Naive thymus-derived CD4-positive, alpha-beta T cell (primary cell): ENCODE measurements at places on chromosomes 12 and 14.

- no peak for DNase-seq
Measured at GRCh38 chr12:1099158-1099557, 108.1 kb downstream of the ERC1 start.

DNA sequence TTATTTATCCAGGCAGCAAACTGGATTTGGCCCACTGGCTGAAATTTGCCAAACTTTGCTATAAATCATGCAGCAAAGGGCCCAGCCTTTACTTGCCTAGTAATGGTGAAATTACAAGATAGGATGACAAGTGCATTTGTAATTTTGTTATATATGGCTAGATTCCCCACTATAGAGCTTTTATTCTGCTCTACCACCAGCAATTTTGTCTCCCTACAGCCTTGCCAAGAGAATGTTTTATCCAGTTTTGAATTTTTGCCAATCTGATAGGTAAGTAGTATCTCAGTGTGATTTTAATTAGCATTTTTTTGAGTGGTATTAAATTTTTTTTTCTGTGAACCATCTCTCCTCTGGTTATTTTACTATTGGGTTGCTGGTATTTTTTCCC, 161.6 kb downstream of the SLC41A2 start:
- no peak for DNase-seq

DNA sequence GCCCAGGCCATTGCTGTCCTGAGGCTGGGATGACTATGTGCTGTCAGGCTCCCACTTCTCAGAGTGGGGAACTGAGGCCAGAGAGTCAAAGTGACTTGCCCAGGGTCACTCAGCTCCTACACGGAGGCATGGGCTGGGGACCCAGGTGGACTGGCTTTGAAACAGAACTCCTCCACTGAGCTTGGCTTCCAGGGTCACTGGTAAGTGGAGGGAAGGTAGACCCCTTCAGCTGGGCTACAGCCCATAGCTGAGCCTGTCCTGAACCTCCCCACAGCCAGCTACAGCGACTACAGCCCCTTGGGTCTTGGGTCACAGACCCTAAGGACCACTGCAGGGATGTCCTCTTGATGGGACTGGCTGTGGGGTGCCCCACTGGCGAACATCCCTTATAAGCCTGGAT, 40.3 kb upstream of the TRAF3 start:
- no peak for DNase-seq

- no peak for DNase-seq
Measured at GRCh38 chr12:109089683-109090082, 3.6 kb downstream of the ALKBH2 start.

GRCh38 chr12:56216461-56216860, 5.3 kb downstream of the RNF41 start:
- DNase-seq, result no peak

GRCh38 chr12:102995372-102995771, 37.9 kb downstream of the ASCL1 start:
- DNase-seq, result no peak

GRCh38 chr14:99575043-99576023, 28.7 kb downstream of the CCDC85C start:
- no peak for DNase-seq

- no peak for DNase-seq
Measured at GRCh38 chr12:130791629-130792028, 47.4 kb downstream of the STX2 start.

DNA sequence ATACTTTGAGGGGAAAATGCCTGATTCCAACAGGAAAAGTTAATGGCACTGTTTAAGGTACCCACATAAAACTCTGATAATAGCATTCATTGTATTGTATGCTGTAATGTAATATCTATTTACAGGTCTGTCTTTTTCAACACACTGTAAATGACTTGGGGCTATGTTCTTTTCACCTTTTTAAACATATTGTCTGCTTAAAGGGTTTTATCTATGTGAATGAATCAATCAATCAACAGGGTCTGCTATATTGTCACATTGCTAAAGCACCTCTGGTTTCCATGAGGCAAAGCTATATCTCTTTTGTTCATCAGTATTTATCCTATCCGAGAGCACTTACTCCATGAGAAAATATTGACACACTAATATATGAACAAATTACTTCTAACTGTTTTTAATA, 288.0 kb downstream of the SLC6A15 start:
- DNase-seq, result no peak

- DNase-seq, result no peak
Measured at GRCh38 chr12:572532-572899, 90.7 kb downstream of the NINJ2 start.

DNA sequence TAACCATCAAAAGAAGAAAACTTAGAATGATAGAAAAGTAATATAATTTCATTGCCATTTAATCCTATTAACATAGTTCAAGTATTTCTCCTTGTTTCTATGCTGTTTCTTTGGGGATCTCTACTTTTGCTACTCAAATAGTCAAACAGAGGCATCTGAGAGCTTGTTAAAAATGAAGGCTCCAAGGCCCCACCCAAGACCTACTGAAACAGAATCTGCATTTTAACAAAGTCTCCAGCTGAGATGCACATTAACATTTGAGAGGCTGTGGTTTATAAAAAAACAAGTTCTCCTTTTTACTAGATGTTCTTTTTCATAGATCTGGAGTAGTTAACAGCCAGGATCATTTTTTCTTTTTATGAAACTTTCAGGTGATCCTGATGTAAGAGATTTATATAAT, 31.8 kb downstream of the PPFIA2 start:
- DNase-seq, result no peak

- DNase-seq, result no peak
Measured at GRCh38 chr14:94992046-94992445, 165.3 kb downstream of the DICER1 start.

GRCh38 chr12:25421651-25422167, 131.4 kb downstream of the LMNTD1 start:
- no peak for DNase-seq

DNA sequence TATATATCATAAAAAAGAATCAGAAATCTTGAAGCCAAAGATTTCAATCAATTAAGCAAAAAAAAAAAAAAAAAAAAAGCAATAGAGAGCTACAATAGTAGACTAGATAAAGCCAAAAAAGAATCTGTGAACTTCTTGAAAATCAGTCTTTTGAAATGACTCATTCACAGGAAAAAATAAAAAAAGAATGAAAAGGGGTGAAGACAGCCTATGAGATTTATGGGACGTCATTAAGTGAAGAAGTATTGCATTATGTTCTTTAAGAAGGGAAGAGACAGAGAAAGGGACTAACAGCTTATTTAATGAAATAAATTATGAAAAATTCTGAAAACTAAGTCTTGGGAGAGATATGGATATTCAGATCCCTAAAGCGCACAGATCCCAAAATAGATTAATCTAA, 103.8 kb downstream of the ACSS3 start:
- DNase-seq, result no peak

DNA sequence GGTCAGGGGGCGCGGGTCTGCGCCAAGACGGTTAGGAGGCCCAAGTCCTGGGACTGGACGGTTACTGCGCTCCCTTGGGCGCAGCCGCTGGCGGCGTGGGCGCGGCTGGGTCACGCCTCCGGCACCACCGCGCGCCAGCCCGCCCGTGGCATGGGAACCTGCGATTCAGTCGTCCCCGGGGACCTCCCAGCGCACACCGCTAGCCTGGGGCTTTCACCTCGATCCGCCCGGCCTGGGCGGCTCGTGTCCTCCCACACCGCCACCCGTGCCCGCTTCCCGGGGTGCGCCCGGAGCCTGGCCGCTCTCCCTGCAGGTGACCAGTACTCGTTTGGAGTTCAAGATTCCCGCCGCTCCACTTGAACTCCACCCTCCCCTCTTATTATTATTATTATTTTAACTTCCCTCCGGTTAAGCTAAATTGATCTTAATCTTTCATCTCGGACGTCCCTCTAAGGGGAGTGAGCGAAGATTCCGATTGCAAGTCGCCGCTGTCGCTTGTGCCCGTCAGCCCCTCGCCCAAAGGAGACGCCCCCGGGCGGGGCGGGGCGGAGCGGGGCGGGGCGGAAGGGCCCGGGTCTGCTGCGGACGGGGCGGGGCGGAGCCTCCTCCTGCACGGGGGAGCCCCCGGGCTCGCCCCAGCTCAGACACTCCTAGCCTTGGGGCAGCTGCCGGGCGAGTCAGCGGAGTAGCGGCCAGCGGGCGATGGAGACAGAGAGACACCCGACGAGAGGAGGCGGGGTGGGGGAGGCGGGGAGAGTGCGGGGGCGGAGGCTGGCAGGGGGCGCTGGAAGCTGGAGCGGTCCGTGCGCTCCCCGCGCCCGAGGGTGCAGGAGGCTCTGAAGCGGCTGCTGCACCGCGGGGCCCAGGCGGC, at the start of gene KCNMB4:
KCNMB4 (plus strand) TSS at position 643 of the 871 bp plus-strand sequence. CDS start 445 bp downstream, outside the sequence.
- peak; percentile 48 for DNase-seq

DNA sequence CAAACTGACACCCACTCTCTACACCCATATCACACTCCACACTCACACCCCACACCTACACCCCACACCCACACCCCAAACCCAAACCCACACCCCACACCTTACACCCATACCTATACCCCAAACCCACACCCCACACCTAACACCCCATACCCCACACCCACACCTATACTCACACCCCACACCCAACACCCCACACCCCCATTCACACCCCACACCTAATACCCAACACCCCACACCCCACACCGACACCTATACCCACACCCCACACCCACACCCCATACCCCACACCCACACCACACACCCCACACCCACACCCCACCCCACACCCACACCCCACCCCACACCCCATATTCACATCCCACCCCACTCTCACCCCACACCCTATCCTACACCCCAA, 38.5 kb downstream of the TMEM120B start:
- DNase-seq, result no peak

GRCh38 chr12:107080299-107080698, 13.1 kb downstream of the CRY1 start:
- no peak for DNase-seq

DNA sequence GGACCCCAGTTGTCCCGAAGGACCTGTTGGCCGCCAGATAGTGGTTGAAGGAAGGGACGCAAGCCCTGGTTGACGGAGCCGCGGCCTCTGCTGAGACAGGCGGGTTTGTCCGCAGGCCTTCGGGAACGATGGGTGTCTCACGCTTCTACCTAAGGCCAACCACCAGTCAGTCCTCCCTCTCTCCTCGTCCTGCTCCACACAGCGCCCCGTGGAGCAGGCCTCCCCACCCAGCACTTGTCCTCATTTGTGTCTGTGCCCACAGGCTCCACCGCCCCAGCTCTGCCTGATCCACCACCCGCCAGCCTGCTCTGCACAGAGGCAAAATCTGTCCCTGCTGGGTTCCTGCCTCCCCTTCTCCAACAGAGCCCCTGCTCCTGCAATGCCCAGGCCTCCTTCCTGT, 41.0 kb downstream of the RIMBP2 start:
- DNase-seq, result no peak

DNA sequence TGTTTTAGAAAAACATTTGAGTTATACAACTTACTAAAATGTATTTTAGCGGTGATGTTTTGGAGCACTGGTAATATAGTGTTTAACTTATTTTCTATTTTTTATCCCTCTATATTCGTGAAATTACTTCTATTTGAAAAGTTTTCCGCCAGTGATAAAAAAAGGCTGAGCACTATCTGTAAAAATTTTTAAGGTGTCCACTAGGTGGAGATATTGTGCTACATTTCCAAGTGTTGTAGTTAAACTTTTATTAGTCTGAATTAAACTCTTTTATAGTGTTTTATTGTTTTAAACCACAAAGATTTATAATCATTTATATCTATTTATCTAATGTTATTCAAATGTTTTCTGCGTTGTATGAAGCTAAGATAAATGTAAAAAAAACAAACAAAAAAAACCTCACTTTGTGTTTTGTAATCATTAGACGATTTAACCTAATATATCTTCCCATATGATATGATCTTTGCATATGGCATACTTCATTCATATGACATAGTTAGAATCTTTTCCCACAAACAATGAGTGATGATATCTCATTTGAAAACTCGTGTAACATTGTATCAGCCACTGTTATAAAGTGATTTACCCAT, 11.8 kb downstream of the ALG10B start:
- no peak for DNase-seq

DNA sequence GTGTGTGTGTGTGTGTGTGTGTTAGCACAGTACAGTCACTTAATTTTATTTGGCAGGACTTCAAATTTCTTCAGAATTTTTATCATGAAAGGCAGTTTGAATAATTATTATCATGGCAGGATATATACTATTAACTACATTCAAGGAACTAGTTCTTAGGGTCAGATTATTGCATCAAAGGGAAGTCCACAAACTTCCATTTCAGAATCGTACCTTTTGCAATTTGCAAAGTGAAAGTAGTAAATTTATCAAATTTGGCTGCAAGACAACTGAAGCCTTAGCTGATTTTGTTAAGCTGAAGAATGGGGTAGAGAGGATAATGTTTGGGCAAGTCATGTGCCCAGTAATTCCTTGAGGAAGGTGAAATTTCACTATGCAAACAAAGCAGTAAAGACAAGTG, 68.2 kb downstream of the PLEKHG7 start:
- DNase-seq, result no peak

GRCh38 chr12:96077081-96077480, 41.7 kb upstream of the LTA4H start:
- no peak for DNase-seq
